KBM-7 (cell line): ENCODE measurements at places on chromosomes 13 and 19.

GRCh38 chr19:38834590-38834989 is 3.0 kb upstream of the ECH1 start:
- no peak for DNase-seq

DNA sequence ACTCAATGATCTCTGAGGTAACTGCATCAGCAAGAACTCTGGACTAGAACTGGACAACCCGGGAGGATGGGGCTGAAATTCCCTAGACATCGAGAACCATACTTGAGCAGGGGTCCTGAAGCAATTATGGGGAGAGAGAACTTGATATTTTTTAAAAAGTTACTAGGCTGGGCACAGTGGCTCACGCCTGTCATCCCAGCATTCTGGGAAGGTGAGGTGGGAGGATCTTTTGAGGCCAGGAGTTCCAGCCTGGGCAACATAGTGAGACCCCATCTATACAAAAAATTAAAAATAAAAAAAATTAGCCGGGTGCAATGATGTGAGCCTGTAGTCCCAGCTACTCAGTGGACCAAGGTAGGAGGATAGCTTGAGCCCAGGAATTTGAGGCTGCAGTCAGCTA is 2.3 kb upstream of the DNAJB1 start:
- DNase-seq: no peak

GRCh38 chr13:79846386-79846785 is 365.4 kb downstream of the NDFIP2 start:
- DNase-seq: no peak

DNA sequence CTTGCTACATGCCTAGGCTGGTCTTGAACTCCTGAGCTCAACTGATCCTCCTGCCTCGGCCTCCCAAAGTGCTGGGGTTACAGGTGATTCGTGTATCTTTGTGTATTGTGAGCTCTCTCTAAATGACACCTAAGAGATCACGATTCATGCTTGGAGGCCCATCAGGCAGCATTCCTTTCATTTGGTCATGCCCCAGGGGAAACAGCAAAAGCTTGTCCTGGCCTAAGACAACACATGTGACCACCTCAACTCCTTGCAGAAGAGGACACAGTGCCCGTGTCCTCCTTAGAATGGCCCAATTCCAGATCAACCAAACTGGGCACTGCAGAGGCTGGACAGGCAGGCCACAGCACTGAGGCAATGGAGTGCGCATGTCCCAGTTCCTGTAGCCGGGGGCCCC is 32.5 kb downstream of the ZC3H4 start:
- DNase-seq: no peak

GRCh38 chr13:61833228-61833627 is 417.6 kb upstream of the PCDH20 start:
- DNase-seq: no peak

GRCh38 chr13:77928909-77929308 is 10.3 kb upstream of the EDNRB start:
- no peak for DNase-seq

DNA sequence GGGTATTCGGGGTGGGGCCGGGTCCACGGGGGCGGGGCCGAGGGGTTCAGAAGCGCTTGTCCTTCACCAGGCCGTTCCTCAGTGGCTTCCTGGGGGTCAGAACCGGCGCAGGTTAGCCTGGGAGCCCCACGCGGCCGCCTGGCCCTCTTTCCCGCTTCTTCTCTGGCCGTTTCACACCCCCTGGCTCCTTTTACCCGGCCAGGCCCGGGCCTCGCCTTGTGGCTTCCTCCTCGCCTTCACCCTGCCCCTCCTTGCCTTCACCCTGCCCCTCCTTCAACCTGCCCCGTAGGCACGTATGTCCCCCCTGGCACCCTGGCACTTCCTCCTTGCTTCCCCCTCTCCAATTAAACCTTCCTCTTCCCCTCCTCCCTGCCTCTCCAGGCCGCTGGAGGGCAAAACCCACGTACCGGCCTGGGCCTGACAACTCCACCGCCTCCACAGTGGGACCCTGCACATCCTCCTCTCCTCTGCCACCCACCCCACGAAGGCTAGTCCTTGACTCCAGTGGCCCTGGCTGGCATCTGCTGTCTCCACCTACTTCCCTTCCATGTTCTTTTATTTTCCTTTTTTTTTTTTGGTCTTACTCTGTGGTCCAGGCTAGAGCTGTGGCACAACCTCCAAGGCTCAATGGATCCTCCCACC is 25.3 kb downstream of the CERS1 start:
- no peak for DNase-seq

DNA sequence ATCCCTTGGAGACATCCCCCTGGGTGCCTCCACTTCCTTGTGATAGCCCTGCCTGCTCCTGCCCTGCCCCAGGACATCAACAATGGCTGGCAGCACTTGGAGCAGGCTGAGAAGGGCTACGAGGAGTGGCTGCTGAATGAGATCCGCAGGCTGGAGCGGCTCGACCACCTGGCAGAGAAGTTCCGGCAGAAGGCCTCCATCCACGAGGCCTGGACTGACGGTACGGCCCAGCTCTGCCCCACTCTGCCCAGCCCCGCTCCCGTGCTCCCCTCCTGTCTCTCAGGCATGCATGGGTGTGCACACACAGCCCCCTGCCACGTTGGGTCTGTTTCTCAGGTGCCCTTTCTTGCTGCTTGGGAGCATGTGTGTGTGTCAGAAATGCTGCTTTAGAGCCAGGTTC is 26.4 kb downstream of the CAPN12 start:
- DNase-seq: no peak

GRCh38 chr13:98652721-98653462 is 76.0 kb upstream of the STK24 start:
- DNase-seq: no peak

DNA sequence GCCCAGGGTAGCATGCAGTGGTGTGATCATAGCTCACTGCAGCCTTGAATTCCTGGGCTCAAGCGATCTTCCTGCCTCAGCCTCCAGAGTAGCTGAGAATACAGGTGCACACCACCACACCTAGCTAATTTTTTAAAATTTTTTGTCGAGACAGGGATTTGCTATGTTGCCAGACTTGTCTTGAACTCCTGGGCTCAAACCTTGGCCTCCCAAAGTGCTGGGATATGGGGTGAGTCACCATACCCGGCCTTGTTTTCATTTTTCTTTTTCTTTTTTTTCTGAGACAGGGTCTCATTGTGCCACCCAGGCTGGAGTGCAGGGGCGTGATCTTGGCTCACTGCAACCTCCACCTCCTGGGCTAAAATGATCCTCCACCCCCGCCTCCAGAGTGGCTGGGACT is 38.7 kb downstream of the KEAP1 start:
- DNase-seq: no peak

DNA sequence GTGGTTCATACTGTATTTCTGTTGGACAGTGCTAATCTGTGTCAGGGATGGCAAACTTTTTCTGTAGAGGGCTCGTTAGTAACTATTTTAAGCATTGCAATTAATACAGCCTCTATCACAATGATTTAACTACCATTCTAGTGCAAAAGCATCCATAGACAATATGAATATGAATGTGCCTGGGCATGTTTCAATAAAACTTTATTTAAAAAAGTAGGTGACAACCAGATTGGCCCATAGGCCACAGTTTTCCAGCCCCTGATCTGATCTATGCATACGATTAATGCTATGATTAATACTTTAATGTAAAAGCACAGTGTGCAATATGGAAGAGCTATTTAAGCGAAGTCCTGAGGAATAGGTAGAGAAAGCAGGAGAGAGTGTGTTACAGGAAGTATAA is 29.6 kb downstream of the ADGRE1 start:
- DNase-seq: no peak

DNA sequence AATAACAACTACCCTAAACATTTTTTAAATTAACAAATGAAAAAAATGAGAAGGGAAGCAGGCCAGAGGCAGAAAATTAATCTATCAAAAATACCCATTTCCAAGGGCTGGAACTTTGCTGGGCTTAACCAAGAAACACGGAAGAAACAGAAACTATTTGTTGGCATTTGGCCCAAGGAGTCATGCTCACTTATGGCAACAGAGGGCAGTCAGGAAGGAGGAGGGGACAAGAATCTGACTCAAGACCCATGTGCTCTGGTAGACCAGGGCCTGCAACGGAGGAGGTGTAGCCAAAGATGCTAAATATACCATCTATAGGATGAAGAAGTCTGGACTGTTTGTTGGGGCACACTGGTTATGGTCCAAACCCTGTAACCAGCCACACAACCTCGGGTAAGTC is 496.7 kb downstream of the COG6 start:
- peak; percentile 6 for DNase-seq

- DNase-seq: peak; percentile 97
Measured at GRCh38 chr13:26721251-26722121, 39.1 kb downstream of the GPR12 start.

- DNase-seq: no peak
Measured at GRCh38 chr13:76289558-76289957, 596.6 kb downstream of the KCTD12 start.

DNA sequence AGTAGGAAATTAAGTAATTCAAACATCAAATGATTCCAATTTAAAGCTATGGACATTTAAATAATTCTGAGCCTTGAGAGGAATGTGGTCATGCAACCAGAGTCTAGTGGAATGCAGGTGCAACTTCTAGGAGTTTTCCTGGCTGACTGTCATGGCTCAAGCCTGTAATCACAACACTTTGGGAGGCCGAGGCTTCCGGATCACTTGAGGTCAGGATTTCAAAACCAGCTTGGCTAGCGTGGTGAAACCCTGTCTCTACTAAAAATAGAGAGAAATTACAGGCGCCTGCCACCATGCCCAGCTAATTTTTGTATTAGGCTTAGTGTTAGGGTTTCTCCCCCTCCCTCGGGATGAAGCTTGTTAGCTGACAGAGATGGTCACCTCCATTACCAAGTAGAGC is 6.4 kb downstream of the ZNF808 start:
- no peak for DNase-seq

DNA sequence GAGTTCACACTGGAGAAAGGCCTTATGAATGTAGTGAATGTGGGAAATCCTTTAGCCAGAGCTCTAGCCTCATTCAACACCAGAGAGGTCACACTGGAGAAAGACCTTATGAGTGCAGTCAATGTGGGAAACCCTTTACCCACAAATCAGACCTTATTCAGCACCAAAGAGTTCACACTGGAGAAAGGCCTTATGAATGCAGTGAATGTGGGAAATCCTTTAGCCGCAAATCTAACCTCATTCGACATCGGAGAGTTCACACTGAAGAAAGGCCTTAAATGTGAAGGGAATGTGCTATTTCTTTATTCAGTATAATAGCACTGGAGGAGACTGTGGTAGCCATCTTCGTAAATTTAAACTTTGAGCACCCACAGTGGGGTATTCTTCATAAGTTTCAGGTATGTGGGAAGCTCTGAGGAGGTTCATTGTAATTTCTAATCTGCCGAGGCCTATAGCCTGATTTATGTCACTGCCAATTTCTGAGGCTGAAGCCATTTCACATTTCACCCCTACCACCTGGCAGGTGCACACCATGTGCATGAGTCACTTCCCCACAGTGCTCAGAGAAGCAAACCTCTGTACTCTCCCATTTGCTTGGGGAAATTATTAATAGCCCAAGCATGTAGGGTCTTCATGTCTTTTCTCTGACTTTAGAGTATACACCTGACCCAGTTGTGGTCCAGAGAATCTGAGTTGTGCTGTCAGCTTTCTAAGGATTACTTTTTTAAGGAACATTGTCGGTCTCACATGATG is 6.4 kb downstream of the ZNF551 start:
- peak; percentile 11 for DNase-seq

- no peak for DNase-seq
Measured at GRCh38 chr19:2413629-2414028, 13.8 kb downstream of the TIMM13 start.

DNA sequence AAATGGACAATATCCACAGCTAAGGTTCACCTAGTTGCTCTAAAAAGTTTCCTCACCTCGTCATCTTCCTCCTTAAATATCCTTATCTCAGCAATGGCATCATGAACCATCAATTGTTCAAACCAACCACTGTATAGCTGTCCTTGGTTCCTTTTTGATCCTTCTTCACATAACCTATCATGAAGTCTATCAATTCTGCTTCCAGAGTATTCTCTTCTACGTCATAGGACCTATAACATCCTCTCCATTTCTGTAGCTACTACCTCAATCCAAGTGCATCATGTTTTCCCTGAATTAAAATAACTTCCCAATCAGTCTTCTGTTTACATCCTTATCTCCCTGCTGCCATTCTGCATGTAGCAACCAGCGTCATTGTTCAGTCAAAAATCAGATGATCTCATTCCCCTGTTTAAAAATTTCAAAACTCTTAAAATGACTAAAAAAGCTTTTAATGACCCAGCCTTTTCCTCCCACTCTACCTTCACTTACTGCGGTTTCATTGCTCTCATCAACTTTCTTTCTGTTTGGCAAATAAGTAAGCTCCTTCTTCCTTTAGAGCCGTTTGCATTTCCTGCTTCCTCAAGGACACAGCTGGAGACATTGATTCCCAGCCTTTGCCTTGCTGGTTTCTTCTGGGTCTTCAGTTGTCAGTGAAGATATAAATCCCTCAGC is 223.9 kb upstream of the MIR17HG start:
- DNase-seq: peak; percentile 49

GRCh38 chr13:76446191-76446590 is 440.0 kb downstream of the KCTD12 start:
- DNase-seq: no peak

DNA sequence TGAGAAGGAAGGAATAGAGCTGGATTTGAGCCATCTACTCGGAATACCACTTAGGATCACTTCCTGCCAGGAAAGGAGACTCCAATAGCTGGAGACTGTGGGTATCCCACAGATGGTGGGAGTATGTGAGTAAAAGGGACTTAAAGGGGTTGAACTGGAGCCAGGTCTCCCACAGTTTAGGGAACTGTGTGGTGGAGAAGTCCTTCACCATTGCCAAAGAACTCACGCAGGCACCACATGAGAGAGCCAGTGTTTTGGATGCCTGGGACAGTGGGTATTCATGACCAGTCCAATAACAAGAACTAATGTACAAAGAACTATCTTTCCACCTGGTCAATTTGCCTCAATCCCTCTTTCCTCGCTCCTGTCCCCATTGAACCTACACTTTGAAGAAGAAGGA is 24.4 kb upstream of the MYCBP2 start:
- no peak for DNase-seq

- no peak for DNase-seq
Measured at GRCh38 chr13:89930861-89931260, 1416.6 kb upstream of the MIR17HG start.

GRCh38 chr19:8210421-8211101 is 1.4 kb downstream of the CERS4 start:
- no peak for DNase-seq

DNA sequence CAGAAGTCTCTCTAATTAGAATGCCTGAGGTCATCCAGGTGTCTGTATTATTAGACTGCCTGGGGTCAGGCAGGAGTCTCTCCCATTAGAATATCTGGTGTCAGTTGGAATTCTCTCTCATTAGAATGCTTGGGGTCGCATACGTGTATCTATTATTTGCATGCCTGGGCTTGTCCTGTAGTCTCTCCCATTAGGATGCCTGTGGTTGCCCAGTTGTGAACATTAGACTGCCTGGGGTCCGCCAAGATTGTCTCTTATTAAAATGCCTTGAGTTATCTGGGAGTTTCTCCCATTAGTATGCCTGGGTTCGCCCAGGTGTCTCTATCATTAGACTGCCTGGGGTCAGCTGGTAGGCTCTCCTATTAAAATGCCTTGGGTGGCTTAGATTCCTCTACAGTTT is 1494.7 kb downstream of the UQCRFS1 start:
- no peak for DNase-seq
